ENCODE measurements at places on chromosomes 1 and 21.

- no peak for DNase-seq
Measured at GRCh38 chr21:17231771-17232170, 281.1 kb upstream of the CXADR start.

DNA sequence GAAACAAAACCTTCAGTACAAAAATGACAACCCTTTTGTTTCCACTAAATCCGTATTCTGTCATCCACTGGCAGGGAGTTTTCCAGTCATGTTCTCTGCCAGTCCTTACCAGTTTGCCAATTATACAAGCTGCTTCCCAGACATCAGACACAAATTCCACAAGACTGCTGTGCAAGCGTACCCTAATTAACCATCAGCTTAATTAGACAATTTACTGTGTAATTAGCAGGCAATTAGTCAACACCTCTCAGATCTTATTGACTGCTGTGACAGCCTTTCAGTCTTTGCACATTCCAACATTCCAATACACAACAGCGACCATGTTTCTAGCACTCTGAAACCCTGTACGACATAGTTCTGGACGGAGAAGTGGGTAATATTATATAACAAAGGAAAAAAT lies 420.1 kb downstream of the DPYD start:
- DNase-seq, result no peak

DNA sequence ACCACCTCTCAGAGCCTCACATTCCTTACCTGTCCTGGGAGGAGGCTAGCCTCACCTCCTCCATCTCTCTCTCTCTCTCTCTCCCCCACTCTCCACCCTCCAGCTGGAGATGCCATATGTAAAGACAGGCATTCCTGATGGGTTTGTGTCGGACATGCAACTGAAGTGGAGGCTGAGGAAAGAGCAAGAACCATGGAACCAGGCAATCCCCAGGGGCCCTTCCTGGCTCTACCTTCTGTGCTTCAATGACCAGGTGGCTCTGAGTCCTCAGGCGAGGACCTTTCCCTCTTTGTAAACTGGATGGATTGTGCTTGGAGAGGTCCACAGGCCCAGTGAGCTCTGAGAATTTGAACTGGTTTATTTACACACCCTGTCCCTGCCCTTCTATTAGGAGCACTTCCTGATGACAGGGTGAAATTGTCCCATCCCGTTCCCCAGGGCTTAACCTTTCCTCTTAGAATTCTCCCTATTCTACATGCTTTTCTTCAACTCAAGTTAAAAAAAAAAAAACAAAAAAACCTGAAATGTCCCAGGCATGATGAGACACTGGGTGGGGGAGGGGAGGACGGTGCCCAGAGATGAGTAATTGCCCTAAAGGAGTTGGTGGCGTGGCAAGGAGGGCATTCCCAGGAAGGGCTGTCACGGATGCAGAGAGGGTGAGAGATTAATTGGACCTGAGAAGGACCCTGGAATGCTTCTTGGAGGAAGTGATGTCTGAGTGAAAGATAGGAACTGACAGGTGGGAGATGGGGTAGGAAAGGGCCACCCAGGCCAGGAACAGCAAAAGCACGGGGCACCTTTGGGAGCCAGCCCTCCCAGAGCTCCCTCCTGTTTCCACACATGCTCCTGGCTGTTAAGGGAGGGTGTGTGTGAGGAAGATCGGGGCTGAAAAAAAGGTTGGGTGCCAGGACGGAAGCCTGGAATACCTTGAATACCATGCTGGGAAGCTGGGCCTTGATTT lies 50.2 kb upstream of the WASF2 start:
- DNase-seq, result no peak

- no peak for DNase-seq
Measured at GRCh38 chr1:17436380-17437174, 2.9 kb downstream of the RCC2 start.

- peak; percentile 55 for DNase-seq
Measured at GRCh38 chr21:43767984-43768867, 7.9 kb downstream of the CSTB start.

DNA sequence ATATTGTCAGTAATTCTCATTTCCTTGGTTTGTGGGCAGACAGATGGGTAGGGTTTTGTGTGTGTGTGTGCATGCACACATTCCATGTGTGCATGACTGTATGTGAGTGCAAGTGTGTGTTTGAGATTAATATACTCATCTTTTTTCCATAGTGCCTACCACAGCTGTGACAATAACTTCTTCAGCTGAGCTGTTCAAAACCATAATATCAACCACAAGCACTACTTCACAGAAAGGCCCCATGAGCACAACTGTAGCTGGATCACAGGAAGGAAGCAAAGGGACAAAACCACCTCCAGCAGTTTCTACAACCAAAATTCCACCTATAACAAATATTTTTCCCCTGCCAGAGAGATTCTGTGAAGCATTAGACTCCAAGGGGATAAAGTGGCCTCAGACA lies 149.3 kb downstream of the ADGRL2 start:
- DNase-seq, result no peak

DNA sequence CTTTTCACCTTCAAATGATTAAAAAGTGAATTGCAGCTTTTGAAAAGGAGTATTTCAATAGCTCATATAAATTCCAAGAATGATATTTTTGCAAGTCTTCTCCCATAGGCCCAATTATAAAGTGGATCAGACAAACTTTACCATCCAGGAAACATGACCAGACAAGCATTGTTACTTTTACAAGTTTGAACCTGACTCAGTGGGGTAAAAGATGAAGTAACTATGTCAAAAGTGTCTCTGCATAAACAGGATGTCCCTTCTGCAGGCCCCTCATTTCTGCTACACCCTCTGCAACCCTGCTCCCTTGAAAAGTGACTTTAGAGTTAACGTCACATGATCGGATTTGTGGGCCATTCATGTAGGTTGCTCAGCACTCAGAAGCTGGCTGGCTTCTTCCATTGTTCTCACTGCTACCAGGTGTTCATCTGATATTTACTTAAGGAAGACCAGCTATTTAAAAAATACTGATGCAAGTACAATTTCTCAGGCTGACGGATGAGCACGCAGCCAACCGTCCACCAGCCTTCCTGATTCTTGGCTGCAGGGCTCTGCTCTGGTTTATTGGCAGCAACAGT lies 32.3 kb downstream of the URB1 start:
- no peak for DNase-seq

GRCh38 chr1:220956501-220957232 lies 77.4 kb downstream of the HLX start:
- no peak for DNase-seq

DNA sequence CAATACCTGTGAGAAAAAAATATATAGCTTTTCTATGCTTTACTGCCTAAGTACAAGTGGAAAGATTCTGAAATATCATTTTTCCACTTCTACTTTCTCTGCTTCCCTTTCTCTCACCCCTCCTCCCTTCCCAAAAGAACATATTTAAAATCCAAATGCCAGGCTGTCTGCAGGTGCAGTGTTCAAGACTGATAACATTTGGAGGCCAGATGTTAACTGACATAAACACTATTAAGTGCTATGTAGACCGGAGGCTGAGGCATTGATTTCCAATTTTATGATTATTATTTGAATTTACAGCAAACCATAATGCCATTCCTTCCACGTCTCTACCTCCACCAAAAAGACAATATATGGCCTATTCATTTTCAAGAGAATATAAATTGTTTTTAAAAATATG lies 296.9 kb upstream of the SGIP1 start:
- no peak for DNase-seq

- DNase-seq, result no peak
Measured at GRCh38 chr1:20494609-20495311, 8.8 kb upstream of the CAMK2N1 start.

DNA sequence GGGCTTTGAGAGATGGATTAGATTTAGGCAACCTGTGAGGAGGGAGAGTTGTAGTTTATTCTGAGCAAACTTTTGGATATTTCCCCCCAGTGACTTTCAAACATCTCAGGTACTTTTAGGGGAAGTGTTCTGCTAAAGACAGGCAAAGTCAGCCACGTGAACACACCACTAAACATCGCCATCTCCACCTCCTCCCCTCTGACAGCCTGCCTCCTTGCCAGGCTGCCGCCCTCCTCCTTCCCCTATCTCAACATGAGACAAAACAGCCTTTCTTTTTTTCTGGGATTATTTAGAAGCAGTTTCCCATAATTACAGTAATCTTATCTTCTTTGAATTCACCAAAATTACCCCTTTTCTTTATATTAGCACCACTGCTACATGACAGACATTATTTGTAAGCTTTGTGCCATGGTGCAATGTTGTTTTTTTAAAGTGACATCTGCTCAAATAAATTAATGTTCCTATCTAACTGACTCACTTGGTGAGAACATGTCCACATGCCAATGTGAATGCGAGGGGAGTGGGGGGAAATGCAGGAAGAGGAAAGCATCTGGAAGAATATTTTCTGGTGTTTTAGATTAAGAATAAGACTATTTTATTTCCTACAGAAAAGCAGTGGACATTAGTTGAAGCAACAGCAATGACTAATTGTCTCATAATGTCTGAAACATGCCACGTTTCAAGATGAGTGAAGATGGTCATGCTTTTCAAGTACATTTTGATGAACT lies 147.8 kb upstream of the ATP1B1 start:
- no peak for DNase-seq

GRCh38 chr1:53556657-53557227 lies 97.5 kb downstream of the DMRTB1 start:
- DNase-seq, result no peak

DNA sequence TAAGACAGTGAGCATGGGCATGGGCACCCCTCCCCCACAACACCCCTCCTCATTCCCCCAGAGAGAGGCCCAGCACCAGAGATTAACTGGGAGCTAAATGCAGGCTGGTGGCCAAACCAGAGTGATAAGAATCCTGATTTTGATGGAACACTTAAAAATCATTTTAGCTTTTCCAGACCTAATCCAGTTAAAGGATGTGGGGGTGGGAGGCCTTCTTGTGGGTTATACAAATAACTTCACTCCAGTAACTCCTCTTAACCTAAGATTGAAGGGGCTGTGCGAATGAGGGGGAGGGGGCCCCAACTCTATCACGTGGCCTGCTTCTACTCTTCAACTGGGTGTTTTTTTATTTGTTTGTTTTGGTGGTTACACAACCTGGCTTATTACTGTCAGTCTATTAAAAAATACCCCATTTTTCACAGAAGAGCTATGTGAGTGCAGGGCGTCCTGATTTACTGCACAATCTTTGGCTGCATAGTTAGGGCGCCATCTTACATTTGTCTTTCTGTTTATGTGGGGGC lies 398.1 kb upstream of the LYPLAL1 start:
- no peak for DNase-seq

GRCh38 chr1:173529106-173529505 lies 52.0 kb downstream of the PRDX6 start:
- no peak for DNase-seq

DNA sequence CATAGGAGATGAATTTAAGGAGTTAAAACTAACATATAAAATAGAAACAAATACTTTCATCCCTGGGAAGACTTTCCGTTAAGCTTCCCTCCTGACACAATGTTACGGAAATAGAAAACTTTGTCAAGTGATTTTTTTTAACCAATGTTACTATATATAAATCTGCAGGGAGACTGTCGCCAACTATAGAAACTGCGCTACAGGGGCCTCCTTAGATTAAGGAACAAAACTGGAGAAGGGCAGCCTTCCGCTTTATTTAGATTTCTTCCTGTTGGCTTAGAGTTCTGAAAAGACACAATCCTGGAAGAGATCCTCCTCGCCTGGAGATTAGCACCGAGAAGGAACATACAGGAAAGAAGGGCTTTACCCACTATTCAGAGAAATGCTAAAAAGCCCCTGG lies 1.5 kb downstream of the MGST3 start:
- DNase-seq, result no peak

DNA sequence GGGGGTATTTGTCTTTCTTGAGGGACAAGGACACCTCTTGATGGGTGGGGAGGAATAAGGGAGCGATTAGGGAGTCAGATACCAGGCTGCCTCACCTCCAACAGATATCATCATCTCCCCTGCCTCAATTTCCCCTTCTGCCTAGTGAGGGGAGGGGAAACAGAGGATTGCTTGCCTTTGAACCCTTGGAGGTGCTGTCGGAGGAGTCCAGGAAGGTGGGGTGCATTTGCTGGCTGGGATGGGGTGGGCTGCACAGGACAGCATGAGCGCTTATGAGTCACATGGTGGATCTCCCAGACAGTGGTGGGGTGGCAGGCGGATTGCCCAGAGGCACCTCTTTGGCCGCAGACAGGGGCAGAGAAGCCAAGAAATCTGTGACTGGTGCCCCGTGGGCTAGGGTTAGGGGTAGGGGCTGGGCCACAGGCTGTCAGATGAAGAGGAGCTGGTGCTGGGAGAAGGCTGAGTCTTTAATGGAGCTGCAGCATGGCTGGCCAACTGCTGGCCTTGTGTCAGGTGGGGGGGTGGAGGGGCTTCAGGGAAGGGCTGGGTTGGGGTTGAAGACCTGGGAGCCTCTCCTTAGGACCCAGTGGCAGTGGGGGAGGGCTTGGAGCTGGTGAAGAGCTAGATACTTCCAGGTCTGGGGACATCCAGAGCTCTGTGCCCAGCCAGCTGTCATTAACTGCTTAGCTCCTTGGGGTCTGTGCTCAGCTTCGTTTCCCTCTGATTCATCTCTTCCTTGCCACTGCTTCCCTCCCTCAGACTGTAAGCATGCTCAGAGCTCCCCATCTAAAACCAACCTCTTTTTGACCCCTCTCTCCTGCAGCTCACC lies 7.0 kb upstream of the ADORA1 start:
- no peak for DNase-seq

DNA sequence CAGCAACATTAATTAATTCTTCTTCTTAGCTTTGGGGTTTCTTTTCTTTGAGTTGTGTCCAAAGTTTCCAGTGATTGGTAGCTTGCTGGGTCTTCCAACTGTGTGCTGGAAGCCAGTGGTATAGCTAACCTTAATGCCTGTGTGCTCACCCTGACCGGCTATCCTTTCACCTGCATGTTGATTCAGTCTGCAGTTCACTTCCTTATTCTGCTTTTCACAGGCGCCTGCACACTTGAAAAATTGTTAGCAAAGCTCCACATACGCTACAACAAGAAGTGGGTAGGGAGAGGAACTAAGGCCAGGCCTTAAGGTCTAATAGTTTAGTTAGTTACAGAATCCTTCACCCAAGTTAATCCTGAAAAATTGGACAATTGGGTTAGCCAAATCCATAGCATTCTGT lies 35.7 kb downstream of the NCF2 start:
- no peak for DNase-seq

DNA sequence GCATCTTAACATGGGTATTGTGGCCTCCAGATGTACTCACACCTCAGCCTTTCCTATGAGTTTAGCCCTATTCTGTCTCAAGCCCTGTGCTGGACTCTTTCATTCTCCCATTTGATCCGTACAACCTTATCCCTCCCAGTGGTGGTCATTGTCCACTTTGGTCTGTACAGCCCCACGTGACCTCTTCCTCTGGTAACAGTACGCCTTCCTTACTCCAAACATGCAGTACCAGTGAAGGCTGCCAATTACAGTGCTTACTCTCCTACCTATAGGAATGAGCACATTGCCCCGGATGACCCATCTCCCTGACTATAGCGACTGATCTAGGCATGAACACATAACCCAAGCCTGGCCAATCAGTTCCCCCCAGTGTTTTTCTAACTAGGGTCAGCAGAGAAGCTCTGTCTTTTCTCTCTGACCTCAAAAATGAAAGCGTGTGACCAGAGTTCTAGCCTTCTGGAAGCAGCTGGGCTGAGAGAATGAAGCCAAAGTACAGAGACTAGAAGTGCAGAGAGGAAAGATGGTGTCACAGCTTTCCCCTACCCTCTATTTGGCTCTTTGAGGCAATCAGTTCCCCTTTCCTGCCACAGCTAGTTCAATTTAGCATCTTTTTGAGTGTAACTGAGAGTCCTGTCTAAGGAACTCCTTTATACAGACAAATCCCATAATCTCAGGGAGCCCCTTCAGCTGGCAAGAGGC lies 9.9 kb upstream of the QSOX1 start:
- DNase-seq, result no peak

GRCh38 chr1:53147174-53147573 lies 4.7 kb upstream of the SLC1A7 start:
- DNase-seq, result no peak

All from ovary (tissue), 10 donors.